ENCODE measurements at places on chromosomes 16 and 17. TPM values are rescaled to one million over a fixed set of nuclear protein-coding genes. Genes with fewer than 3 reads are reported as not detected.

- DNase-seq: no peak
Observed at GRCh38 chr16:3026609-3027488, 3.0 kb downstream of the THOC6 start.

Gene ASPHD1
- total RNA-seq: not detected

GRCh38 chr16:68646953-68647659, 2.0 kb downstream of the CDH3 start:
- DNase-seq: no peak

GRCh38 chr16:27701381-27701780, 151.4 kb downstream of the KATNIP start:
- DNase-seq: no peak

Gene NPTX1
- total RNA-seq: 98.0 TPM

DNA sequence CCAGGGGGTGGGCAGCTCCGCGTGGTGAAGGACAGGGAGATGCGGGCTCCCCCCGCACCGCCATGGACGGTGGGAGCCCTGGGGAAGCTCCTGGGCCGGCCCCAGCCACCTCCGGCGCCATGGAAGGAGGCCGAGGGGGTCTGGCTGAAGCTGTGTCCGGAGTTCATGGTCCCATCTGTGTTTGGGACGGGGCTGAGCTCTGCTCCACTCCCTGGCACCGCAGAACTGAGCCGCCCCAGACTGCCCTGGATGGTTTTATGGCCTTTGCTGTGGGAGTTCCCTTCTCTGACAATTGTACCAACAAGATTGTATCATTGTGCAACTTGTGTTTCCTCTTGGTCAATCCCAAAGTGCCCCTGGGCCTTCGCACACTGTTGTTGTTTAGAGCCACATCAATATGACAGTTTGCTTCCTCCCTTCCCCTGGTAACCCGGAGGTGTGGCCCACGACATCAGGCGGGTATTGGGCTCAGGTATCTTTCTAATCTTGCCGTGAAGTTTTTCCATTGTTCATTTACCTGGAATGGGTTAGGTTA, 942 bp downstream of the KRT23 start:
- DNase-seq: no peak

DNA sequence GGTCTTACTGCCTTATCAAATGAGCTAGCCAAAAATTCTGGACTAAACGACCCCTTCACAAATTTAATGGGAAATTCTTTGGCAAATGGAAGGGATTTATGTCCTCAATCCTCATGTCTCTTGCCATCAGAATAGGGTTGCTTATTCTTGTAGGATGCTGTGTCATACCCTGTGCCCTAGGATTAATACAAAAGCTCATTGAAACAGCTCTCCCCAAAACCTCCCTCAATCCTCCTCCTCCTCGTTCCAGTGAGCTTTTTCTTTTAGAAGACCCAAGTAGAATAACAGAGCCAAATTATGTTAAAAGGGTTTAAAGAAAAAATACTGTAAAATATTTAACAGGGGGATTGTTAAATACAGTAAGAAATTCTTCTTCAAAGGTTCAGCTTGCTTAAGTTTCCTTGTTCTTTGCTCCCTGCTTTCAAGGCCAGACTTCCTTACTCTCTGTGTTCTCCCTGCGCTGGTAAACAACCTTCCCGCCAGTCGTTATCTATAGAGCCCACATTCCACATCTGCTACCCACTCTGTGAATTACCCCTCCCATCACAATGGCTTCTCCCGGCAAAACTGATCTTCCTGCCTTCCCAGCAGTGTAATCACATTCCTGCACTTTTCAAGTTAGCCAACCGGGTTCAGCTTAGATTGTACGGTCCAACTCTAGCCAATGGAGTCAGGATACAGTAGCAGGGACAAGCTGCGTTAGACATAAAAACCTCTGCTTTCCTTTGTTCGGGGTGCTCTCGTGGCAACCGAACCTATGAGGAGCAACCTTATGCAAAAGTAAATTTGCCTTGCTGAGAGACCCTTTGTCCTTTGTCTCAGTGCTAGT, 9.7 kb downstream of the HPR start:
- no peak for DNase-seq

DNA sequence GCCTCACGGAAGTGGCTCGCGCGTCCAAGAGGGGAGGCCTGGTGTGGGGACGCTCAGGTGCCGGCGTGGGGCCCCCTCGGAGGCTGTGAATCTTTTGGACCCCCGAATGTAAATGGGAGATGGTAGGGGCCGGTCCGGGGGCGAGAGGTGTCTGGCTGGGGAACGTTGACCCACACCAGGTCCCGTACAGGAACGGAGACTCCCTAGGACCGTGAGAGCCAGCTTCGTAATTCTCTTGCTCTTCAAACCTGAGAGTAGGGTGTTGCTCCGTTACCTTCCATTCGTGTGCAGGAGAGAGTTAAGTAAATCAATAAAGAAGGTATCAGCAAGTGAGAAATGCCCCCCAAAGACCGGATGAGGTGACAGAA, 481 bp downstream of the LYRM1 start:
- no peak for DNase-seq

- no peak for DNase-seq
Observed at GRCh38 chr16:53369921-53370320, 64.3 kb upstream of the RBL2 start.

Gene COX4I1
- 479 TPM for total RNA-seq

Gene PRAC2
- not detected for total RNA-seq

Gene SLC35G6
- 0.16 TPM for total RNA-seq

GRCh38 chr16:58487566-58488351, 12.2 kb upstream of the NDRG4 start:
- DNase-seq: peak; percentile 50

GRCh38 chr16:77432264-77432663, 2.6 kb downstream of the ADAMTS18 start:
- DNase-seq: no peak

GRCh38 chr17:77772899-77773358, 185.6 kb upstream of the TNRC6C start:
- DNase-seq: no peak

GRCh38 chr17:34252444-34253138, 2.5 kb upstream of the CCL2 start:
- DNase-seq: no peak

Gene RASL10B
- total RNA-seq: 0.76 TPM

Gene RAB34
- total RNA-seq: 50.2 TPM

- DNase-seq: no peak
Observed at GRCh38 chr17:83178533-83179304, 99.3 kb downstream of the METRNL start.

DNA sequence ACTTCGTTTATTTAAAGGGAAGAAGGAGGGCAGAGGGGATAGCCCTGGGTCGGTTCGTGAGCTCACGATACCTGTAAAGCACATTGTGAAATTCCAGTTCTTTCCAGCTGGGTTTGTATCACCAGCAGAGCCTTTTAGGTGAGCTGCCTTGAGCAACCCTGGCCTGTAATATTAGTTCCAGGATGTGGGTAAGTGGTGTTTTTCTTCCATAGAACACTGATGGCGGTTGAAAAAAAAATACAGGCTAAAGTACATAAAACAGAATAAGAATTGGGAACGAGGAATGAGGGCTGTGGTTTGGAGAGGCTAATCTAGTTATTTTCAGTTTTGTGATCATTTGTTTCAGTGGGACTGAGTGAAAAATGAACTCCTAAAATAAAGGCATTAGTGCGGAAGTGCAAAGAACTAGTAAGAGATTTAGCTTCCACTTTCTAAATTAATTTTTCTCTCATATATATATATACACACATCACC, 20.6 kb downstream of the HS3ST3B1 start:
- DNase-seq: no peak

Gene OTOA
- 0.17 TPM for total RNA-seq

GRCh38 chr17:49148171-49148570, 15.6 kb downstream of the B4GALNT2 start:
- DNase-seq: no peak

GRCh38 chr17:80102664-80103448, 1.5 kb downstream of the GAA start:
- no peak for DNase-seq

DNA sequence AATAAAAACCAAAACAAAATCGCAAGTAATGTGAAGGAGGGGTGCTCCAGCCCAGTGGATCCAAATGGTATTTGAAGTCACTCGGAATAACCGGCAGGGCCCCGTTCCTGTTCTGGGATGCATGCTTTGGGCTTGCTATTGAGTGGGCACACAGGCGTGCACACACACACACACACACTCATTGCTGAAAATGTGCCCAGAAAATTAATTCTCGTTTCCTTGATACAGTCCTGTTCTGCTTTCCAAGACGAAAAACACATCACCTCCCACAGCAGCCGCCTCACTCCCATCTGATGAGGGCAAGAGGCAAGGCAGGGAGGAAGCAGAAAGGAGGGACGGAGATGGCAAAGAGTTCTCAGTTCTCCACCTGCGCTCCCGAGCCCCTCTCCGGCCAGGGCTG, 62.2 kb upstream of the SDK2 start:
- DNase-seq: no peak

DNA sequence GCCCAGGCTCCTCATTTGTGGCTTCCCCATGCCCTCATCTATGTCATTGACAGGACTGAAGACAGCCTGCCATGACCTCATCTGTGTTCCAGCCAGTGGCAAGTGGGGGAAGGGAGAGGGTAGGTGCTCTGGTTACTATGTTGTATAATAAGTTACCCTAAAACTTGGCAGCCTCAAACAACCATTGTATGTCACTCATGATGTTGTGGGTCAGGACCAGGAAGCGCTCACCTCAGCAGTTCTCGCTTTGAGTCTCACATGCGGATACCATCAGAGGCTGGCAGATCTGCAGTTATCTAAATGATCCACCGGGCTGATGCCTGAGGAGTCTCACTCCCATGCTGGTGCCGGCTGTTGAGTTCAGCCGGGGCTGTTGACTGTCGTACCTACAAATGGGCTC, 89.0 kb upstream of the TMEM97 start:
- no peak for DNase-seq

Gene SPATA22
- total RNA-seq: 0.19 TPM

Gene PRSS27
- 0.46 TPM for total RNA-seq

- no peak for DNase-seq
Observed at GRCh38 chr17:3647251-3647650, 10.7 kb downstream of the CTNS start.

Gene SPATA32
- 0.95 TPM for total RNA-seq

- no peak for DNase-seq
Observed at GRCh38 chr16:68450741-68451255, 2.5 kb upstream of the SMPD3 start.

GRCh38 chr17:12918142-12918541, 99.7 kb downstream of the ELAC2 start:
- DNase-seq: no peak

Gene RND2
- total RNA-seq: 0.44 TPM

DNA sequence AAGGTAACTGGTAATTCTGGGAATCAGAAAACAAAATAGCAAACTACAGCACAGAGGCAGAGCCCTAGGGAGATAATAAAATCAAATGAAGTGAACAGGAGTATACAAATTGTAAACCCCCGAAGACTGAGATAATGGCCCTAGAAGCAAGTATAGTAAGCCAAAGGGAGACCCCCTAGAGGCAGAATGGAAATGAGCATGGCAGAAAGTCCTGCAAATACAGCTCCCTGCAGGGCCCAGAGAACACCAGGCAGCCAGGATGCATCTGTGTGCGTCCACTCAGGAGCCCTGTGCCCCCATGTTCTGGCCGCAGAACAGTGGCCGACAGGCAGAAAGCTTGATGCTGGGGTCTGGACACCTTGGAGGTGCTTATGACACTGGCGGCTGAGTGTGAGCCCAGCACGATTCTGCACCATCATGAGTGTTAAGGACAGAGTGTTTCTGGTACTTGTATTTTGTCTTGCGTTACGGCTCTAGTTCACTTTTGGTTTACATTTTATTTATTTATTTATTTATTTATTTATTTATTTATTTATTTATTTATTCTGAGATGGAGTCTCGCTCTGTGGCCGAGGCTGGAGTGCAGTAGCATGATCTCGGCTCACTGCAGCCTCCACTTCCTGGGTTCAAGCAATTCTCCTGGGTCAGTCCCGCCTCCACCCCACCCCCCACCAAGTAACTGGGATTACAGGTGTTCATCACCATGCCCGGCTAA, 48.7 kb downstream of the RGS9 start:
- DNase-seq: no peak

Gene SOX8
- total RNA-seq: 5.3 TPM

DNA sequence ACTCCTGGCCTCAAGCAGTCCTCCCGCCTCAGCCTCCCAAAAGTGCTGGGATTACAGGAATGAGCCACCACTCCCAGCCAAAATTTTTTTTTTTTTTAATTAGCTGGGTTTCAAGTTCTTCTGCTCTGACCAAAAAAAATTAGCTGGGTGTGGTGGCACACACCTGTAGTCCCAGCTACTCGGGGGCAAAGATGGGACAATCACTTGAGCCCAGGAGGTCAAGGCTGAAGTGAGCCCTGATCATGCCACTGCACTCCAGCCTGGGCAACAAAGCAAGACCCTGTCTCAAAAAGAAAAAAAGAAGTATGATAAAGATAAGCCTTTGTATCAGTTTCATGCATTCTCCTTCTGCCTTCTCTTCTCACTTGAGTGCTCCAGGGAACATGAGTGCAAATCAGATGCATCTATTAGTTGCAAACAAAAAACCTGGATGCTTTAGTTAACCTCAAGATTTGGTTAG, 1.9 kb downstream of the NQO1 start:
- no peak for DNase-seq

- DNase-seq: no peak
Observed at GRCh38 chr16:53745086-53745485, 41.1 kb downstream of the FTO start.

Gene CNGB1
- not detected for total RNA-seq

DNA sequence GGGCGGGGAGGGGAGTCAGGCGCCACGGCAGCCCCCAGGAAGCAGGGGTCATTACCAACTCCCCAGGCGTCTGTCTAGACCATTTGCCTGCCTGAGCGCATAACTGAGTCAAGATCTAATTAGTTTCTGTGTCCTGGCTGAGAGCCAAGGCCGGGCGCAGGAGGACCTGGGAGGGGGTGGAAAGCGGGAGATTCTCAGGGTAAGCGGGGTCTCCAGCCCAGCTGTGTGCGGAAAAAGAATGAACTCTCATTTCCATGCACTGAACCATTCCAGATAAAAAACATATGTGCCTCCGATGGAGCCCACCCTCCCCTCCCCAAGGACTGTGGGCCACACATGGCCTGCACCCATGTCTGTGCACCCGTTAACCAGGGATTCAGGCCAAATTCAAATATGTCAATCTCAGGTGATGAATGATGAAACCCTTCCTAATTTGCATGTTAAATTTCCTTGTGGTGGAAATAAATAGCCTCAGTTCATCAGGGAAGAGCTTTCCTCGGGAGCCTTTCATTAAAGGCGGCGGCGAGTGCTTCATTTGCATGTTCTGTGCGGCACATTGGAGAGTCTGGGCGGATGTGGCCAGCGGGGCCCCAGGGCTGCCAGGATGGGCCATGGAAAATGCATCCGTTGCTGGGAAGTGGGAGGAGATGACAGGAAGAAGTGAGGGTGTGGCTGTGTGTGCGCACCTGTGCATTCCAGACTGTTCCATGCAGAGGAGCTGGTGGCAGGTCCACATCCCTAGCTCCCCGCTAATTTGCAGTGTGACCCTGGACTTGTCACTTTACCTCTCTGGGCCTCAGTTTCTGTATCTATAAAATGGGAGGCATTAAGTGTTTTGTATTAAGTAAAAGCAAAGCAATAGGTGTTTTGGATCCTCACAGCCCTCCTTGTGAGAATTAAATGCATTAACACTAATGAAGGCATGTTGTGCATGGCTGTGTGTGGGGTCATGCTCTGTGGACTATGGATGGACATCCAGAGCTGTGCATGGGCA, 151.1 kb downstream of the SDK2 start:
- DNase-seq: no peak

Gene EIF5A
- total RNA-seq: 453 TPM
